Cortex of kidney (tissue), 1 donor: ENCODE measurements at places on chromosomes 2 and 18.

DNA sequence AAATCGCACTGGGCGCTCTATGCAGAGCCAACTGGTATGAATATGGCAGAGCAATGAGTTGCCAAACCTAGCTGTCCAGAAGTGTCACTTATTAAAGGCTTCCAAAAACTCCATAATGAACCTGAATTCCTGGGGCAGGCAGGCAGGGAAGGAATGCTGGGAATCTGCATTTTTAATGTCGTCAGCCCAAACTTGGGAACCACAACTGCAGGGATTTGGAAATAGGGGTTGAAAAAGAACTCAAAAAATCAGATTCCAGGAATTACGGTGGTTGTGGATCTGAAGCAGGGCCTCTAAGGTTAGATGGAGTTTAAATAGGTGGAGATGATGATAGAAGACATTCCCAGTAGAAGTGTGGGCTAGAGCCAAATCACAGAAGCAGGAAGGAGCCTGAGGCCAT is 15.0 kb downstream of the NCKAP5 start:
- DNase-seq = no peak

DNA sequence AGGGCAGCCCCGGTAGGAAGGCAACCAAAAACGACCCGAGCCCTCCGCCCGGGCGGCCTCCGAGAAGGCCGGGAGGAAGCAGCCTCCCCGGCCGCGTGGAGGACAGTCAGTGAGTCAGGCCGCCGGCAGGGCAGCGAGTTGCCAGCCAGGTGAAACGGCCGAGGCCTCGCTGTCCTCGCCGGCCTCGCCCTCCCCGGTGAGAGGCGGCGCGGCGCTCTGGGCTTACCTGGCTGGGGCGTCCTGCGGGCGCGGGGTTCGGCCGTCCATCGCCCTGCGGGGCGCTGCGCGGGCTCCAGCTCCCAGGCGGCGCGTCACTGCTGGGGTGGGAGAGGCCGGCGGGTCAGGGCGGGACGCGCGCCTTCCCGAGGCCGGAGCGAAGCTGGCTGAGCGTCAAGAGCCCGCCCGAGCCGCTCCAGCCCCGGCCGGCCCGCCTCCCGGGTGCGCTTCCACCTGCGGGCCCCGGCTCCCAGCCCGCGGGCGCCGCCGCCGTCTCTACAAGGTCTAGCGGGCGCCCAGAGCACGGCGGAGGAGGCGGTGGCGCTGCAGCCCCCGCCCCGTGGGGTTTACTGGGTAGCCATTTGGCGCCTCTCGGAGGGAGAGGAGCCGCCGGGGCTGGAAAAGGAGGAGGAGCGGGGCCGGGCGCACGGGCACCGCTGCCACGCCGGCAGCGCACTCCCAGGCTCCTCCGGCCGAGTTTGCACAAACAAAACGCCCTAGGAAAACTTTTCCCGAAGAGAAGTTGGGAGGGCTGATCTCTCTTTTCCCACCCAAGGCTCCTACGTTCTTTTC is 499 bp downstream of the COBLL1 start:
- no peak for DNase-seq

GRCh38 chr2:128469875-128470274 is 151.2 kb upstream of the HS6ST1 start:
- no peak for DNase-seq

GRCh38 chr2:199704358-199705238 is 146.4 kb downstream of the FTCDNL1 start:
- no peak for DNase-seq

DNA sequence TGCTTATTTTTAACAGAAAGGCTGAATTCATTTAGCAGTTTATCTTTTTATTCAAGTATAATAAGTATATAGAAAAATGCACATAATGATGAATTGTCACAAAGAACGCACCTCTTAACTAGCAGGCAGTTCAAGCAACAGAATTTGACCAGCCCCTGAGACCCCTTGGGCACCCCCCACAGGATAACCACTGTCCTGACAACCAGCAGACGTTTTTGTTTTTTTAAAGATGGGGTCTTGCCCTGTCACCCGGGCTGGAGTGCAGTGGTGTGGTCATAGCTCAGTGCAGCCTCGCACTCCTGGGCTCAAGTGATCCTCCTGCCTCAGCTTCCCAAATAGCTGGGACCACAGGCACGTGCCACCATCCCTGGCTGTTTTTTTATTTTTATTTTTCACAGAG is 14.0 kb downstream of the PRELID3A start:
- DNase-seq = no peak

DNA sequence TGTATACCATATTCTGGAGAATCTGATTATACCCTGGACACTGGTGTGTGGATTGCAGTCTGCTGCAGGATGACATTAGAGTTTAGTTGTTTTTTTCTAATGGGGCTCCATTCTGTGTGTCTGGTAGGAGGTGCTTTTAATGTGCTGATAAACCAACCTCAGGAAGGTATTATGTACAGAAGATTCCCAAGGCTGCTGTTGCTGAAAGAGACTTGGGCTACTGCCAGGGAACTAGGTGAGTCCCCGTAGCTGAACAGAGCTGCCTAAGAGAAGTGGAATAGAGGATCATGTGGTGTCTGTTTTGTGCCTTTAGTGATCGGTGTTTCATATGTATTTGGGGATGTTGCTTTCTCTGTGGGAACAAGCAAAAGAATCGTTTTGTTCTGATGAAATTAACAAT is 16.5 kb downstream of the SPATA3 start:
- no peak for DNase-seq

- no peak for DNase-seq
Measured at GRCh38 chr2:147600223-147600622, 244.6 kb upstream of the ACVR2A start.

DNA sequence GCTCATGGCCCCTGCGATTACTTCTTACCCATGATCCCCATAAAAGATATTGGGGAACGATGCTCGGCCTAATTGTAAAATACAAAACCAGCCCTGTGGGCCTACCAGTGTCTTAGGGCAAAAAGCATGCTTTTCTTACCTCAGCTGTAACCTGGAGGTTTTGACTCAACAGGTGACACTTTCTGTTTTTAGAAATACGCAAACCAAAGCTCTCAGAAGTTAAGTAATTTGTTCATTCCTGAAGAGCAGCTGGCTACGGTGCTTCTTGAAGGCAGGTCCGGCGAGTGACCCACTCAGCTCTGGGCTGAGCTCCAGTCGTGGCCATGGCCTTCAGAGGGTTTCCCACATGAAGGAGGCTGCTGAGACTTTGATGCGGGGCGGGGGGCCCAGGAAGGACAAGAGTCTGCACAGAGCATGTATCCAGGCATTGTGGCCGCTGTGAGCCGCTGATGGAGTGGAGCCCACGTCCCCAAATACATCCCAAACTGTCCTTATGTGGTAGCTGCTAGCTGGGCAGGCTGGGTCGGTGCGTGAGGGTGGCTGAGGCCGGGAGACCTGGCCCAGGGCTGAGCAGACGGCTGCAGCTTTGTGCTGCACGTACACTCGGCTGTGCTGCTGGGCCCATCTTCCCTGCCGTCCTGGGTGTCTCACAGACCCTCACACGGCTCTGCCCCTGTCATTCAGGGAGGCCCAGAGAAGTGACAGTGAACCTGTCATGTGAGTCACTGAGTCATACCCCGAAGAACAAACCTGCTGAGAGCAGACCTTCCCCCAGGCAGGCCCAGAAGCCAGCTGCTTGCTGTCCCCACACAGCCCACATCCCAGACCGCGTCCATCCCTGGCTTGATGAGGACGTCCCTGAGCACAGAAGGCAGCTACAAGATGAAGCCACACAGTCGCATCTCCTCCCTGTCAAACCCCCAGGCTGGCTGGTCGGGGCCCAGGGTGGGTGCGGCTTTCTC is 34.1 kb downstream of the ITGB1BP1 start:
- DNase-seq = no peak

DNA sequence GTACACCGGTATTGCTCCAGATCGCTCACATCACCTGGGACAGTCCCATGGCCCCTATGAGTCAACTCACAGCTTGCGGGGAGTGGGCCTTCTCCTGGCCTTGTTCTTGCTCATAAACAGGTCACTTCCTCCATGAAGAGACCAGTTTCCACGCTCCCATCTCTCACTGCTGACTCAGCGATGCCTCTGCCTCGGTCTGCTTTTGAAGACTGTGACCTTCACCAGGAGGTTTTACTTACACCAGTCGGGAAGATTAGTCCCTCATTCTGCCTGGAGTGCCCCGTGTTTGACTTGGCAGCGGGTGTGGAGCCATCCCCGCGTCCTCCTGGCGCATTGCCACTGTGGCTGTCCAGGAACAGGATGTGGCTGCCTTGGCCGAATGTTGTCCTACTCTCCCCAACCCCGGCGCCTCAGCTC is 159.8 kb downstream of the RHBDD1 start:
- DNase-seq = no peak

- no peak for DNase-seq
Measured at GRCh38 chr2:9473985-9474360, 378 bp upstream of the IAH1 start.

GRCh38 chr2:222922019-222922800 is 61.4 kb downstream of the ACSL3 start:
- DNase-seq = no peak

DNA sequence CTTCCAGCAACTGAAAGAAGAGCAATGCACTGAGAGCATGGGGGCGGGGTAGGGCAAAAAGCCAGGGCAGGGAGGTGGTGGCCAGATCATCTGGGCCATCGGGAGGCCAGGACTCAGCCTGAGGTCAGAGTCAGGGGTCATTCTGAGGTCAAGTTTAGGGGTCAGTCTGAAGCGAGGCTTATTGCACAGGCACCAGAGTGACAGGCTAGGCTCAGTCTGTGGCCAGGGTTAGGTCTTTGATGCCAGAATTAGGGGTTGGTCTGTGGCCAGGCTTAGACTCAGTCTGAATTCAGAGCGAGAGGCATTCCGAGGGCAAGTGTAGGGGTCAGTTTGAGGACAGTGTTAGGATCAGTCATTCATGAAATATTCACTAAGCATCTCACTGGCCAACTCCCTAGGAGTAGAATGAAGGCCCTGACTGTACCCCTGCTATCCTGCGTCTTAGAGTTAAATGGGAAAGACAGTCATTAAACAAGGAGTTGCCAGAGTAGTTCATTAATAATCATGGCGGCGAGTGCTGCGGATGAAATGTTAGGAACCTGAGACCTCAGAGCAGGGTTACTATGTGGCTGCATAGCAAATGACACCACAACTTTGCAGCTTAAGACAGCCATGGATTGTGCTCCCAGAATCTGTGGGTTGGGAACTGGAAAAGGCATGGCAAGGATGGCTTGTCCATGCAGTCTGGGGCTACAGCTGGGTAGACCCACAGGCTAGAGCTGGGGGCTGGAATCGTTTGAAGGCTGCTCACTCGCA is 198.7 kb downstream of the CYP26B1 start:
- no peak for DNase-seq

GRCh38 chr2:178391701-178392100 is 59.3 kb downstream of the PRKRA start:
- DNase-seq = no peak

DNA sequence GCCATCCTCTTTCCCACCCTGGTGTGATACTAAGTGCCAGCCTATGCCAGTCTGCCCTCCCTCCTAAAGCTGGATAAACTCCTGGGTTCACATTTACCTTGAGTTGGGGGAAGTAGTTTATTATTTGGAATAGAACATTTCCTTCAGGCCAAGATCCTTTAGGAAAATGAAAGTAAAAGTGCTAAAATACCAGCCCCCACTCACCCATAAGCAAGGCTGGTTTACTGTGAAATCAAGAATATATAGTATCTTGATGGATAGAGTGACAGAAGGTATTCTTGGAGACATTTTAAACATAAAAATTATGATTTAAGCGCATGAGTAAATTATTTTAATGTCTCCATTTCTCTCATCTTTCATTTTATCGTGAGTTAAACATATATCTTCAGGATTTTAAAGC is 27.1 kb downstream of the ZNF532 start:
- DNase-seq = no peak

- no peak for DNase-seq
Measured at GRCh38 chr2:232361646-232362045, 16.9 kb upstream of the ALPP start.

- DNase-seq = no peak
Measured at GRCh38 chr18:58205443-58206160, 161.6 kb downstream of the NEDD4L start.

GRCh38 chr2:120384486-120385354 is 38.8 kb downstream of the INHBB start:
- DNase-seq = no peak

GRCh38 chr2:132256251-132256902 is 94.6 kb upstream of the ANKRD30BL start:
- no peak for DNase-seq

GRCh38 chr2:94956797-94957391 is 68.6 kb upstream of the MAL start:
- DNase-seq = no peak

GRCh38 chr2:182228073-182228473 is 198.8 kb downstream of the PDE1A start:
- no peak for DNase-seq

DNA sequence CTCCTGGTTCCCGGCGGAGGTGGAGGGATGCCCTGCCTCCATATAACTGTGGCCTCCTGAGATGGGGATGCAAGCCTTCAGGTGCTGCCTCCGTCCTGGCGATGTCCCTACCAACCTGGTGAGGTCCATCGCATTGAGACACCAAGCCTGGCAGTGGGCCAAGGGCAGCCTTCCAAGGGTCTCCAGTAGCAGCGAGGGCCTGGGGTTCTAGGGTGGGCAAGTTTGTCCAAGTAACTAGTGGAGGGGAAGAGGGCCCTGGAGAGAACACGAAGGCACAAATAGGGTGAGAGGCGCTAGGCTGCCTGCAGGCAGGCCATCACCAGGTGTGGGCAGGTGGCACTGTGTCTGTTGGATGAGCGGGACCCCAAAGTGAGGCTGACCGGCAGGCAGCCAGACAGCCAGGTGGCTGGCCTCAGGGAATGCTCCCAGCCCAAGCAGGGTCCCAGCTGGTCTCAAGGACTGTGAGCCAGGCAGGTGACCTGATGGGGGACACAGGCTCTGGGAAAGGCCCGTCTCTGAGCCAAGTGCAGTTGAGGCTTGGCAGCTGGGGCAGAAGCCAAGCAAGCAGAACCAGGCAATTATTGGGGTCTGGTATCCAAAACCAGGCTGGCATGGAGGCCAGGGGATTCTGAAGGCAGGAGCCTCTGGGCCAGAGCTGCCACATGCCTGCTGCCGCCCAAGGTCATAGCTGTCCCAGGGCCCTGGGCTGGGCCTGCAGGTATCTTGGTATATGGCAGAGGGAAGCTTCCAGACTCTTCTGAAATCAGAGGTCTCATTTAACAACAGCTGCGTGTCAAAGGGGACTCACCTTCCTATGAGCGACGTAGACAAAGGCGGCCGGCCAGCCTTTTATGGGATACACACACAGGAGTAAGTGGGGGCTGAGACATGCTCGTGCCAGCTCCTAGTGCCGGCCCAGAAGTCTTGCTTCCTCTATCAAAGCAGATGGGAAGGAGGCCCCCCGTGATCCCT is 23.4 kb downstream of the RAMP1 start:
- no peak for DNase-seq

- DNase-seq = no peak
Measured at GRCh38 chr2:190999949-191000665, 13.9 kb downstream of the STAT1 start.

- DNase-seq = no peak
Measured at GRCh38 chr2:137928547-137929518, 35.4 kb upstream of the HNMT start.

DNA sequence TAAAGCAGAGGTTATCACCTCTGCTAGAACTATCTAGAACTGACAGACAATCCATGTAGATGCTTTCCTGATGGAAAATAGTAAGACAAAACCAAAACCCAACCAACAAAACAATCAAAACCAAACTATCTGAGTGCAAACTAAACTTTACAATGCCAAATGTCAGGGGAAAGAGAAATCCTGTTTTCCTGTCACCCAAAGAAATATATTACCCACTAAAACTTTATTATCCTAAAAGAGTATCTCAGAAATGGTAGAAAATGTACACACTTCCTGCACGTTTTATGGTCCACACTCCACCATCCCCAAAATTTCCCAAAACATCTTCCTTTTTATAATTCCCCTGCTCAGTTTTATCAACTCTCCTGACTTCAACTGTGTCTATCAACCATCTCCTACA is 29.9 kb downstream of the SP3 start:
- no peak for DNase-seq
